Suppressor macrophage treated with lipopolysaccharide for 4 hours (primary cell): ENCODE measurements at places on chromosomes 13 and 19.

GRCh38 chr19:311813-312261 is 20.6 kb upstream of the PLPP2 start:
- DNase-seq = no peak

- no peak for DNase-seq
Measured at GRCh38 chr19:1170938-1171754, 2.9 kb downstream of the SBNO2 start.

- peak; percentile 91 for DNase-seq
Measured at GRCh38 chr19:18388100-18388959, 2.4 kb downstream of the GDF15 start.

GRCh38 chr19:36771261-36772231 is 1.1 kb downstream of the ZNF850 start:
- DNase-seq = peak; percentile 38

DNA sequence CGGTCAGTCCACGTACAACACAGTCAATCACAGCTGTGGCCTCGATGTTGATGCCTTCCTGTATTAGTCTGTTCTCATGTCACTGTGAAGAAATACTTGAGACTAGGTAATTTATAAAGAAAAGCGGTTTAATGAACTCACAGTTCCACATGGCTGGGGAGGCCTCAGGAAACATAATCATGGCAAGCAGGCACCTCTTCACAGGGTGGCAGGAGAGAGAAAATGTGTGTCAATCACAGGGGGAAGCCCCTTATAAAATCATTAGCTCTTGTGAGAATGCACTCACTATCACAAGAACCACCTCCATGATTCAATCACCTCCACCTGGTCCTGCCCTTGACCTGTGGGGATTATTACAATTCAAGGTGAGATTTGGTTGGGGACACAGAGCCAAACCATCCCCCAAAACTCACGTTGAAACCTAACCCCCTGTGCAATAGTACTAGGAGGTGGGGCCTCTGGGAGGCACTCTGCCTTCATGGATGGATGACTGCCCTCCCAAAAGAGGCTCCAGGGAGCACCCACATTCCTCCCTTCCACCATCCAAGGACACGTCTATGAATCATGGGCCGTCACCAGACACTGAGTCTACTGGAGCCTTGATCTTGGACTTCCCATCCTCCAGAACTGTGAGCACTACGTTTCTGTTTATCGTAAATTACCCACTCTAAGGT is 2.3 kb upstream of the PROZ start:
- DNase-seq = no peak

DNA sequence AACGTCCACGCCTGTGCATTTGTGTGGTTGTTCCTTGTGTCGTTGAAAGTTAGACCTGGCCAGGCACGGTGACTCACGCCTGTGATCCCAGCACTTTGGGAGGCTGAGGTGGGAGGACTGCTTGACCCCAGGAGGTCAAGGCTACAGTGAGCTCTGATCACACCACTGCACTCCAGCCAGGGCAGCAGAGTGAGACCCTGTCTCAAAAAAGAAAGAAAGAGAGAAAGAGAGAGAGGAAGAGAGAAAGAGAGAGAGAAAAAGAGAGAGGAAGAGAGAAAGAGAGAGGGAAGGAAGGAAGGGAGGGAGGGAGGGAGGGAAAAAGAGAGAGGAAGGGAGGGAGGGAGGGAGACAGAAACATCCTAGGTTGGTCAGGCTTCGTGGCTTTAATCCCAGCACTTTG is 5.1 kb downstream of the ZNF114 start:
- no peak for DNase-seq

- DNase-seq = no peak
Measured at GRCh38 chr19:5447700-5448311, 7.4 kb upstream of the ZNRF4 start.

DNA sequence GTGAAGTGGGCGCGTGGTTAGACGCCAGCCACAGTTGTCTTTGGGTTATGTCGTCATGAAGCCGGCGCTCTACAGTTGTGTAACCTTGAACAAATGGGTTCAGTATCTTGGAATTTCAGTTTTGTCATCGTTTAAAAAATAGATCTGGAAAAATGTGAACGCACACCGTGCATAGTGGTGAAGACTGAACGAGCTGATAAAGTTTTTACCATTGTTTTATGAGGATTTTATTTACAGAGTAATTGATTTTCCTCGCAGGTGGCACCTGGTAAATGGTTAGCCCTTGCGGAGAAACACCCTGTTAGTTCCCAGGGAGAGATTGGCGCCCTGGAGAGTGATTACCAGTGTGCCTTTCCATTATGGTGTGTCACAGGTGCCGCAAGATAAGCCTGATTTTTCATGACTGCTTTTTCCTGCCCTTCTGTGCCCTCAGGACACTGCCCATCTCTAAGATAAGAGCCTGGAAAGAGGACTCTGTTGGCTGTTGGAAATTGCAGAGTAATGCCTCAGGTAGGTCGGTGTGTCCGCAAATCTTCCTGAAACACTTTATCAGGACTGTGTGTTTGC is 577 bp downstream of the ZNF181 start:
- DNase-seq = peak; percentile 80

DNA sequence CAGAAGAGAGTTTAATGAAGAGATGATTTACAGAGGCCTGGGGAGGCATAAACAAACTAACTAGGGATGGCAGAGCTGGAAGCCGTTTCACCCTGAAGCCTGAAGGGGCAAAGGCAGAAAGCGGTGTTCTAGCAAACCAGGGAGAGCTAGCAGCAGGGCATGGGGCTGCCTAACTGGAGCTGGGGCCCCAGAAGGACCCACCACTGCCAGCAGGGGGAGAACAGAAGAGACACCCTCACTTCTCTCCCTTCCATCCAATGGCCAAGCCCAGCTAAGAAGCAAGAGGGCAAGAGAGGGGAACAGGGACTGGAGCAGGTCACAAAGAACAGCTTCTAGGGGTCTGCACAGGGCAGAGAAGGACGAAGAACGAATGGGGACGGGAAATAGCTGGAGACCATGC is 195.5 kb downstream of the KATNAL1 start:
- DNase-seq = no peak

GRCh38 chr13:58804832-58805231 is 1173.3 kb downstream of the PCDH17 start:
- DNase-seq = no peak

DNA sequence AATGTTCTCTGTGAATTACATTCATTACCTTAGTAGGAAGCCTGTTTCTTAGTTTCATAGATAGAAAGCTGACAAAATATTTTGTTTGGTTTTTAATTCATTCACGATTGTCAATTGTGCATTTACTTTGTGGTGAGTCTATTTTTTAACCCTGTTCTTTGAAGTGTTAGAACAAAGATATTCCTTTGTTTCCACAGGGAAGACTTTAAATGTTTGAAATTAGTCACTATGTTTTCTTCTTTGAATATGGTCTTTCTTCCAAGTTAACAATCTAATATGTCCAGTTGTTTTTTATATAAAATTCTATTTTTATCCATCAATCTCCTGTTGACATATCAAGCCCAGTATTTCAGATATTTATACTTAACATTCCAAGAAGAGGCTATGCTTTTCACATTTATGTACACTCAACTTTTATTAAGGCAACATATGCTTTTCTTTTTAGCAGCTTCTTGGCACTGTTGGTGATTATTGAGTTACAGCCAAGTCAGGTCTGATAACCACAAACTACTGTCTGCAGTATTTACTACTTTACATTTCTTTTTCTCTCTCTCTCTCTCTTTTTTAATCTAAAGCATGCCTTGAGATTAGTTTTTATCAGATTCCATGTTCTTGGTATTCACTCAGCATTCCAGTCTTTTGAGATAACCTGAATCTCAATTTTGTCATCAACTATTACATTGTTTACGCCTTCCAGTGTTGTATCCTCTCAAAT is 812.8 kb upstream of the SLC10A2 start:
- DNase-seq = no peak

- no peak for DNase-seq
Measured at GRCh38 chr13:76383676-76384461, 502.3 kb downstream of the KCTD12 start.

DNA sequence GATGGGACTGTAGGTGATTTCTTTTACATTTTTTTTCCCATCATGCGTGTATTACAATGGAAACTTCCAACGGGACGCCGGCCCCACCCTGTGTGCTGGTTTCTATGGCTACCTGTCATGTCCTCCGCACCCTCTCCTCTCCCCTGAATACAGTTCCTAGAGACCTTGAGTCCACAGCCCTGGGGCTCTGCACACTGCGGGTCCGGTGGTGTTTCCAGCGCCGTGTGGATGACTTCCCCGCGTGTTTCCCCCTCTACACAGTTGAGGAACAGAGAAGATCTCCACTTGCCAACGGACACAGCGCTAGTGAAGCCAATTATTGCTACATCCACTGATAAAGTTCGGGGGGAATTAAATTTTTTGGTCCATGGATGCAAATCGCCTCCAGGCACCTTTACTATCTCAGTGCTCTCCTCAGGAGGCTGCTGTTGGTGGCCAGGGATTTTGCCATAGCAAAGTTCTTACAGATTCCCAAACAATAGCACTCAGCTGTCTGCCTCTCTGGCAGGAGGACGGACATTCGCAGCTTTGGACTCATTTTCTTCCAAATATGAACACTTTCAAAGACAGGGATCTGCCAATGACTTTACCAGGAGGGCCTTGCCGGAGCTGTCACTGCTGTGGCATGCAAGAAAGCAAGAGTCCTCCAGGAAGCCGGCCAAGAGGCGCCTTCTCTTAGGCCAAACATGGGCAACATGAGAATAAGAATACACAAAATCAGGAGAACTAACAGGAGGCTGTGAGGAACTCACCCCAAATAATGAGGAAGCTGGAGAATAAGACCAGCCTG is 39.3 kb upstream of the GAS6 start:
- DNase-seq = no peak

DNA sequence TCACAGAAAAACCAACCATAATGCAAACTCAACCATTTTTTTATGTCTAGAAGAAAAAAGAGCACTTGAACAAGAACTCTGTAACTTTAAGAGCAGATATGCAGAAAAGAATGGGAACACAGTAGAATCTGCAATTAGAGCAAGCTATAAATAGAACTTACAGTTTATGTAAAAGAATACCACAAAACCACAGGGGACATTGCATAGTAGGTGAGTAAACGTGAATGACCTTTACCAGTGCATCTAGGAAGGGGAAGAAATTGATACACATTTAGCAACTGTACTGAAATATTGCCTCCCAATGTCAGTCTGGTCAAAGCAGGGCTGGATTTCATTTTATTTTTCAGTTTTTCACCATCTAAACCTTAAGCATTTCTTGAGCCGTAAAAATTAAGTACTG is 242.2 kb upstream of the EDNRB start:
- DNase-seq = peak; percentile 55

GRCh38 chr13:27403727-27404385 is 20.6 kb upstream of the GTF3A start:
- DNase-seq = no peak
